ENCODE measurements at places on chromosomes 5 and 9.

- DNase-seq = no peak
These were observed 187.0 kb downstream of the FANCC start for GRCh38 chr9:95130484-95130883.

DNA sequence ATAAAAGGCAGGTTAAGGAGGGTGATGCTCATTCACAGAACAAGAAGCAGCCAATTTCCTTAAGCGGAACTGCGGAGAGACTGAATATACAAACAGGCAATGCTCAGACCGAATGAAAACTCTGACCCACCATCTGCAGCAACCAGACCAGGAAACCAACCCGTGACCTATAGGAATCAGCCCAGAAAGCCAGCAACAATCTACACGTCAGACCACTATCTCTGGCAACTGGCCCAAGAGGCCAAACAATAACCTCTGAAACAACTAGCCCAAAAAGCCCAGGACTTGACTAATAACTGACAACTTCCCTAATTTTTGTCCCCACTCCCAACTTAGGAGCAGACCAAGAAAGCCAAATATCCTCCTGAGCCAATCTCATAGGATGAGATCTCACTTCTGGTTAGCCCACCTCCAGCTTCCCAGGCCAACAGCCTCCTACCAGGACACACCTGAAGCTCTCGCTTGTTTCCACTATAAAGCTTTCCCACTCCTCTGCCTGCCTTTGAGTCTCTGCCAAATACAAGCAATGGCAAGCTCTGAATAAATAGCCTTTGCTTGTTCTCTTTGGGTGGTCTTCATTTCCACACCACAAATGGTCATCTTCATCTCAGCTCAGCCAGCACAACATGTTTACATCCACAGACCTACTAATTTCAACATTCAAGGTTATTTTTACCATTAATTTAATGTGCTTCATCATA is 168.5 kb downstream of the HSD17B3 start:
- DNase-seq = peak; percentile 56

DNA sequence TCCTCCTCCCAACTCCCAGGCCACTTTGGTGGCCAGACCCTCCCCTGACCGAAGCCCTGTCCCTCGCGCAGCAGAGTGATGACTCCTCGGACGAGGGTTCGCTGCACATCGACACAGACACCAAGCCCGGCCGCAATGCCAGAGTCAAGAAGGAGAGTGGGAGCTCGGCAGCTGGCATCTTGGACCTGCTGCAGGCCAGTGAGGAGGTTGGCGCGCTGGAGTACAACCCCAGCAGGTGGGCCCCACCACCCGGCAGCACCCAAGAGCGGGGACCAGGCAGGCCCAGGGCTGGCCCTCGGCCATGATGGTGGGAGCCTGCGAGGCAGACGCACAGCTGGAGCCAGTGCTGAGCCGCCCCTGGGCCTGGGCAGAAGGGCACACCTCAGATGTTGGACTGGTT is 90.6 kb downstream of the PHF2 start:
- no peak for DNase-seq

- DNase-seq = no peak
These were observed 36.3 kb upstream of the HAND1 start for GRCh38 chr5:154514331-154514730.

- peak; percentile 85 for DNase-seq
These were observed 2.5 kb downstream of the GPBP1 start for GRCh38 chr5:57176350-57176857.

DNA sequence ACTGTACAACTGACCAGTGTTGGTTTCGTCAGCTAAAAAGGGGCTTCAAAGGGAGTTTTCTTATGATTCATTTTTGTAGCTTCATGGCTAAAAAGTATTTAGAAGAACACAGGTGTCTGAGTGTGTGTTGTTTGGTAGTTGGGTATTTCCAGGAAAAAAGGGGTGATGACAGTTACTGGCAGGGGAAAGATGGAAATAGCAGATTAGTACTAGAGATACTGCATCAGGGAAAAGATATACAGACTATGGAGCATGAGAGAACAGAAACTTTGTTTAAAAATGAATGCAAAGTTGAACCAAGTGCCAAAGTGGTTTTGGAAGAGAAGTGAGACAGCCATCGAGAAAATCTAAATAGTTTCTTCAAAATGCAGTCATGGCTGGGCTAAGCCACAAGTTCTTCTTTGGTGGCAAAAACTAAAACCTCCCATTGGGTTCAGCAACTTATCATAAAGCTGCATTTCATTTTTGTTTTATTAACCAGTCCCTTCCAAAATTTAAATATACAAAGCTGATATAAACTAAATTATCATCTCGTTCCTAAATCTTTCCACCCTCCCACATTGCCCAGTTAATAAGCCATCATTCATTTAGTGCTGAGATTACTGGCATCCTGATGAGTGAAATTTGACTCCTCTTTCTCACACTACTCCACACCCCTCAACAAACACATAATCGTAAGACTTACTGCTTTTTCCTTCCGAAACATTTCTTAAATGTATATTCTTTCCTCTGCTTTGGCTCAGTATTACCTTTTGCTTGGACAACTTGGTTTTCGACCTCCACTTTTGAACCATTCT is 33.5 kb downstream of the ELL2 start:
- peak; percentile 30 for DNase-seq

DNA sequence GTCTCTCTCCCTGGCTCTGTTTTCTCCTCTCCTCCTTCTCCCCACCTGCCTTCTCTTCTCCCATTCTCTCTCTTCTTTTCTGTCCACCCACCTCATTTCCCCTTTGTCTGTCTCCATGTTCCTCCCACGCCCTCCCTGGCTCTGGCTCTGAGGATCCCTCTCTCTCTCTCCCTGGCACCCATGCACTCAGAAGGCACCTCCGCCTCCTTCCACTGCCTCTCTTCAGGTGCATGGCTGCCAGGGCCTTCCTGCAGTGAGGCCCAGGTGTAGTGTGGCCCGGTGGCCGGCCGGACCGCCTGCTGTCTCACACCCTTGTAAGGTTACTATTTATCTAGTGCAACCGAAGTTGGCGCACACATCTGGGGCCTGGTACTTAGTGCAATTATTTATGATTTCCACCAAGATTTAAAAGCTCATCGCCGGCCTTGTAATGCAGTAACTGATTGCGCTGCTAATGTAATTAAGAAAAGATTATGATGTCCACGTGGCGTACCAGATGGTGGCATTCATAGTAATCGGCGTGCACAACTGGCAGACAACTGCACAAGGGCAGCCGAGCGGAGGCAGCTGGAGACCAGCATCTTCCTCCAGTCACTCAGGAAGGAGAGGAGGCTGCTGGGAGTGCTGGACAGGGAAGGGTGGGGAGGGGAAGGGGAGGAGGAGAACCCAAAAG is 50.4 kb upstream of the MVB12B start:
- DNase-seq = no peak

GRCh38 chr5:32278406-32278805 is 34.3 kb downstream of the MTMR12 start:
- DNase-seq = peak; percentile 58

GRCh38 chr5:122882831-122883230 is 37.4 kb downstream of the SNX24 start:
- peak; percentile 67 for DNase-seq

DNA sequence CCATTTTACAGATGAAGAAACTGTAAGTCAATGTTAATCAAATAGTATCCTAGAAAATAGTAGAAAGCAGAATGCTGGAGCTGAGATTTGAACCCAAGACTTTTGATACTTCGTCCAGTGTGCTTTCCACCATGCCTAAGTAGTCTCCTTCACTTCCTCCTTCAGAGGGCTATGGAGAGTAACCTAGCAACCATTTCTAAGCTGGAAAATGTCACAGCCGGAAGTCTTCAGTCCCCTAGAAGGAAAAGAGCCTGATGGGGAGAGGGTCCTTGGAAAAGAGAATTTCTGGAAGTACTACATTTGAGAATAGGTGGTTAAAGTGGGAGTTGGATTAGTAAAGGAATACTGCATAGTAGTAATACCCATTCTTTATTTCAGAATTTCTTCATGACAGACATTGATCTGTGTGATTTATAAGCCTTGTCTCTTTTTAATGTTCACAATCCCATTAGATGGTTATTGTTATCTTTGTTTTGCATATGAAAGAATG is 32.7 kb downstream of the PCDHAC2 start:
- DNase-seq = no peak

DNA sequence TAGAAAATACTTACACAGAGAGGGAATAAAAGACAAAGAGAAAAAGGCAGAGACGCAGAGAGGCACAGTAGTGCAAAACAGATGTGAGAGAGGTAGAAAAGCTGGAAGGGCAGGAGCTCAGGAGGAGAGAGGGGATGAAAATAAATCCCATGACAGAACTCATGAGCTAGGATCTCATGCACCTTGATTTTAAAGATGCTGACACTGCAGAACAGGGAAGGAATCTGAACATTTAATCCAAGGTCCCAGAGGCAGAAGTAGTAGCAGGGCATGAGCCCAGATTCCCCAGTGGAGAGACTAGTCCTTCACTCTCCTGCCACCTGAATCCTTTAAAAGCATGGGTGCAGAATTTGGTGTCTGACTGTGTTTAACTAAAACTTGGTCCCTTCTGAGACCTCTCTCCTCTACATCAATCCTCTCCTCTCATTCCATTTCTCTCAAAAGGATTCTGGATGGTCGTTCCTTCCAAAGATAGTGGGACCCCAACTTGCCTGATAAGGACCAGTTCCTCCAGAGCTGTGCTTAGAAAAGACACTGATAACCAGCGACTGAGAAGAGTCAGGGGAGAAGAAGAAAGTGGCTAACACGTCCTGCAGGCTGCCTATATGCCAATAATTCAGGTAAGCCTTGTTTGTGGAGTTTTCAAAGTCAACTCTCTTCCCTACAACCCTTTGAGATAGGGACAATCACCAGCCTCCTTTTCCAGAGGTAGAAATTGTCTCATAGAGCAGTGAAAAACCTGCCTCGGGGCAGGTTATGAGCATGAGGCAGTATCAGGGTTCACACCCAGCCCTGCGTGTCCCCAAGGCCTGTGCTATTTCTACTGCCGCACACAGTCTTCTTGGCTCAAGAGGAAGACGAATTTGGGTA is 203.2 kb upstream of the TRIM32 start:
- no peak for DNase-seq

DNA sequence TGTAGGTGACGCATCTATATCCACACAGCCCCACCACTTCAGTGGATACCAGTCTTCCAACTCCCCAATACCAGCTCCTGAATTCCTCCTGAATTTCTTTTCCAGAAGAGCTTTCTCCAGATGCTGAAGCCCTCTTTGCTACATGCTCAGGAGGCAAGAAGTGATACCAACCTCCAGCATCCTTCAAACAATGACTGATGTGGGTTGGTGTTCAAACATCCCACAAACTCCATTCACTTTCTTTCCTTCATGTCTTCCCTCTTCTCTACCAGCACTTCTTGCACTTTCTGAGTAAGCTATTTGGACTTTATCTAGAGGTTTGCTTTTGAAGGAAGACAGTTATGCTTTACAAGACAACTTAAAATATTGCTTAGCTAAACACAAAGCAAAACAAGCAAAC is 179.9 kb upstream of the RORB start:
- no peak for DNase-seq

DNA sequence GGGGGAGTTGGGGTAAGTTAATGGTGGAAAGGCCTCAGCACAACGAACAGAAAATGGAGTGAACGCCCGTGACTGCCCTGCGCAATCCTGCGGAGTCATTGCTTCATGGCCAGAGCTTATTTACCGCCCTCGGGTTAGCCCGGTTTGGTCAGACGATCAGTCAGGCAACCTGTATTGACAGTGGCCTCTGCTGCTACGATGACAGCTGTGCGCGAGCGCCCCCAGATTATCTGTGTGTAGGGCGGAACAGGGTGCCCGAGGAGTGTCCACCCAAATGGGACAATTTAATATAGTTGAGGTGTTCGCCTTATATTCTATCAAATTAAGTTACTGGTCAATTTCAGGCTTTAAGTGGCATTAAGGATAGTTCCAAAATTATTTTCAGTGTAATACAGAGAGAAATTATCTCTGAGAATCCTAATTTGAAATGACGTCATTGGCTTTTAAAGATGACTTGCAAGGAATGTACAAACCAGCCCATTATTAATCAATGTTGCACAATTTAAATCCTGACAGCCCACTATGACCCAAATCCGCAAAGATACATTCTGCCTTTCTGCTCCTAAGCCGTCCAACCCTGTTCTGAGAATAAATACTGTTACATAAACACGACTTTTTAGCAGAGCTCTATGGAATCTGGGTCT is 879 bp upstream of the UBQLN1 start:
- peak; percentile 40 for DNase-seq

DNA sequence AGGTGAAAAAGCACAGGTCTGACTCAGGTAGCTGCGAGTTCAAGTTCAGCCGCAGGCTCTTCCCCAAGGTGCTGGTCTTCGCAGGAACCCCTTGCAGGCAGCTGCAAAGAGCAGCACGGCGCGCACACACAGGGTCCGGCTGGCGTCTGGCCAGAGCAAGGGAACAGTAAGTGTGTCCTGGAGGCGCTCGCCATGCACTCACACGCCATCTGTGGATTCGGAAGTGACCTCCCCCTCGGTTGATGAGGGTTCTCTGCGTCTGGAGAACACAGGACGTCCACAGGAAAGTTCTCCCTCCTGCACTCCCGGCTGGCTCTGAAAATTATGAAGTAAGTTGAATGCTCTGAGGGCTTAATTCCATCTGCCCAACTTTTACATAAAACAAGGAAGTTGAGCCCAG is 14.0 kb upstream of the EGFL7 start:
- DNase-seq = no peak

DNA sequence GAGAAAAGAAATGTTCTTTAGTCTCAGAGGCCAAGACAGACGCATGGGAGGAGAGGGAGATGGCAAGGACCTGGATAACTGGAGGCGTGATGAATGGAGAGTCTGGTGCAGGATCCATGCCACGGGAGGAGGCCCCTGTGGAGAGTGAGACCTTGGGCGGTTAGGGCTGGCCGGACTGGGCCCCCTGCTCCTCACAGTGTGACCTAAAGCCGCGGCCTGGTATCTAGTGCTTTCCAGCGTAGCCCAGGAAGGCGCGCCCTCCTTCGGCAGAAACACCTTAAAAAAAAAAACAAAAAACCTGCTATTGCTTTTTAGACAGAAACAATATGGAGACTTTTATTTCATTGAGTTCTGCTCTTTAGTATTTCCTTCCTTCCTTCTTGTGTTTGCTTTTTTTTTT is 33.1 kb downstream of the SCGB3A1 start:
- no peak for DNase-seq

DNA sequence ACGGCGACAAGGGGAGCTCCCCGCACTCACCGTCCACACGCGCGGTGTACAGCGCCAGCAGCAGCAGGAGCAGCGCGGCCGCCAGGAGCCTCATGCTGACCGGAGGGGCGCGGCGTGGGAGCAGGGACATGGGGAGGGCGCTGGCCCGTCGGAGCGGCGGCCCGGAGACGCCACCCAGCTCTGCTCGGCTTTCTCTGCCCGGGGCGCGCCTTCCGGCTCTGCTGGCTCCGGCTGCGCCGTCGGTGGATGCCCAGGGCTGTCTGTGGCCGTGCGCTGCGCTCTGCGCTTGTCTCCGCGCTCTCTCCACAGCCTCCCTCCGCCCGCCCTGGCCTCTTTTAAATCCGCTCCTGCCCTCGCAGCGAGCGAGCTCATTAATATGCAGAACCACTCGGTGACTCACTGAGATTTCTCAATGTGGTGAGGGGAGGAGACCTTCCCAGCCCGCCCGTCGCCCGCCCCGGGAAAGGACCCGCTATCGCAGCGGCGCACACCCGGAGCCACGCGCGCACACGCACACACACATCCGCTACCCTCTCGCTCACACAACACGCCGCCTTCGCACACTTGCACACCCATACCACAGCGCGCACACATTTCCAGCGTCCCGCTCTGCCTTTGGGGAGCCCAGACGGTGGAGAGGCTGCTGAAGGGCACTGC is at the start of gene CXCL14:
Gene CXCL14, minus strand, starts transcription at position 307 of the 657 bp plus-strand sequence. Its CDS starts 213 bp downstream, at position 94.
- DNase-seq = peak; percentile 61

All from fibroblast of lung (primary cell).